Activated CD4-positive, alpha-beta memory T cell treated with anti-CD3 and anti-CD28 coated beads, Interleukin-2, amount 10 ng/mL, durations not matched to agents 7 days and 5 days (primary cell): ENCODE measurements at places on chromosomes 11 and 22. TPM values are rescaled to one million over a fixed set of nuclear protein-coding genes. Genes with fewer than 3 reads are reported as not detected.

GRCh38 chr11:133638921-133639320 lies 106.6 kb upstream of the OPCML start:
- no peak overlapping the region for H3K4me3 ChIP-seq
- no peaks in the 10 kb centered on the region for H3K27me3 ChIP-seq
- H3K4me1 ChIP-seq: no peaks in the 10 kb centered on the region

Gene JRKL
- 11.9 TPM for total RNA-seq

DNA sequence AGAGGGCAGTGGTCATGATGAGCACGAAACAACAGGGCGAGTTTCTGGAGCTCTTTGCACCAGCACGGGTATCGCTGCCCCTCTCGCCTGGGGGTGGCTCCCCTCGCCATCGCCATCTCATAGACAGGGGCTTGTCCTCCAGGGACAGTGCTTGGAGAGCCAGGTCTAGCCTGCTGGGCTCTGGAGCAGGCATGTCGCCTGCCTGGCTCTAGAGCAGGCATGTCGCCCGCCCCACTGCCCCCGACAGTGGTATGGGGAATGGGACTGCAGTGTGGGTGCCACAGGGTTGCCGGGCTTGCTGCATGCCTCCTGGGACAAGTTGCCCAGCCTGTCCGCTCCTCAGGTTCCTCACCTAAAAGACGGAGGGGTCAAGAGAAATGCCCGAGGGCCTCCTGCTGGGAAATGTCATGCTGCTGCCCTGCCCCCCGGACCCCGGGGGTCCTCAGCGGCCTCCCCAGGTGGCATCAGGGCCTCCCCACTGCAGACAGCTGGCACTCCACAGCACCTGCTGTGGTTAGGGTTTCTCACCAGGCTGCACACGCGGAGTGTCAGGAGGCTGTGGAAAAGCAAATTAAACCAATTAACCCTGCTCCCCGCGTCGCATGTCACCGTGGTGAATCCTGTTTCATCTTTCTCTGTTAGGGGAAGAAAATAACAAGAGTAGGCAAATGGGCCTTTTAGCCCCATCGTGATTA lies 403.0 kb downstream of the TBC1D22A start:
- DNase-seq: no peak
- H3K27ac ChIP-seq: no peak overlapping the region
- no peaks in the 10 kb centered on the region for H3K27me3 ChIP-seq
- no peak overlapping the region for H3K4me3 ChIP-seq
- H3K4me1 ChIP-seq: no peaks in the 10 kb centered on the region
- H3K36me3 ChIP-seq: no peaks in the 10 kb centered on the region

- no peak overlapping the region for H3K4me3 ChIP-seq
- H3K27me3 ChIP-seq: no peaks in the 10 kb centered on the region
- H3K4me1 ChIP-seq: no peaks in the 10 kb centered on the region
- no peak for DNase-seq
- no peaks in the 10 kb centered on the region for H3K36me3 ChIP-seq
These were observed 33.5 kb upstream of the MTCH2 start for GRCh38 chr11:47675851-47676250.

DNA sequence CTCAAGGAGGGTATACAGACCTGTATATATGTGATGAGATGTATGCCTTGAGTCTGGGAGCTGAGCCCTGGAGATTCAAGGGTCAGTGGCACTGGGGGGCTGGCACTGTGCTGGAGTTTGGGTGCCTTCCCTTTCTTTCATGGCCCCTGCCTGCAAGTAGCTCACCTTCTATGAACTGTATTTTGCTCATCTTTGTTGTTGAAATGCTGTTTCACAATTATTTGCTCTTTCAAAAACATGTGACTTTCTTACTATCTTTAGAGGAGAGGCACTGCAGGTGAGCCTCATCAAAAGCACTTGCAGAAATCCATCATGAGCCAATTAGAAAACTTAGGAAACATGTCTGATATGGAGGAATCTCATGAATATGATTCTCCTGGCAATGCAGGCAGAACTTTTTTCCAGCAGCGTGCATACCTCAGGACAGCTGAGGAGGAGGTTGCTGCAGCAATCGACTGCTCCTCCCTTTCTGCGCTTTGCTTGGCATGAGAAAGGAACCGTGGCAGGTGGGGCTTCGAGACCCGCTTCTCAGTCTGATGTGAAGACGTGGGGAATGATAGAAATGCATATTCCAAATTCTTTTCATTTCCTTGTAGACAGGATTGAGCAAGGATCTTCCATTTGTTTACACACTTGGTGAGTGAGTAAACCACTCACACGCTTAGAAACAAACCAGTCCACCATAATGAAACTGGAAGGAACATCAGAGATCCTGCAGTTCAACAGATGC lies 178.4 kb upstream of the E2F8 start:
- H3K4me3 ChIP-seq: no peak overlapping the region
- no peak overlapping the region for H3K27ac ChIP-seq
- H3K36me3 ChIP-seq: no peaks in the 10 kb centered on the region
- DNase-seq: no peak

DNA sequence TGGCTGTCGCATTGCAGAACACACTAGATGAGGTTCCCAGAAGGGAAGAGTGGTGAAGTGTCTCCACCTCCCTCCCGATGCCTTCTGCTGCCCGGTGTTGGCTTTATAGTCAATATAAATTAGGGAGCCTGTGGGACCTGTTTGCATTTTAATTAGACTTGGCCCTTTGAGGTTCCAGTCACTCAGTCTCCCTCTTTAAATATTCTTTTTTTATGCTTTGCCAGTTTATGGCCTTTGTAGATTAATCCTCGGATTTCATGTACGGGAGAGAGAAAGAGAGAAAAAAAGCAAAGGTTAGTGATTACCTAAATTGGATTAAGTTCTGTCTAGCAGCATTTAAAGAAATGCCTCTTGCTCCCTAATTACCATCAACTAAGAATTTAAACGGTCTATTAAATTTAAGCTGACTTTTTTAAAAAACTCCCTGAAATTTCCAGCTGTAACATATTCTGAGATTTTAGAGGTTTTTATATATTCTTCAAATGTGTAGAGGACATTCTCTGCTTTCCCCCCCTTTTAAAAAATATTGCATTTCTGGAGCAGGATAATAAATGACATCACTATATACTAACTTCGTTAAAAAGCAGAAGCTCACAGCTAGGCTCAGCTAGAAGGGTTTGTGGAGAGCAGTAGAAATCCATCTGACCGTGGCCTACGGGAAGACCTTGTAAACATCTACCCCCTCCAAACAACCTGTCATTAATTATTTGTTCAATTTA lies 84.4 kb downstream of the PRR5L start:
- H3K27me3 ChIP-seq: peaks cover 15% of the 10 kb centered on the region
- DNase-seq: no peak
- H3K36me3 ChIP-seq: peaks cover 51% of the 10 kb centered on the region
